Hematopoietic multipotent progenitor cell treated with erythropoietin and hydrocortisone succinate and interleukin-3 and kit ligand, for 6 days (in vitro differentiated cells): ENCODE measurements at places on chromosomes 1 and 21.
A peak's percentile ranks its signal among the peaks of the same experiment; 100 is the strongest.

DNA sequence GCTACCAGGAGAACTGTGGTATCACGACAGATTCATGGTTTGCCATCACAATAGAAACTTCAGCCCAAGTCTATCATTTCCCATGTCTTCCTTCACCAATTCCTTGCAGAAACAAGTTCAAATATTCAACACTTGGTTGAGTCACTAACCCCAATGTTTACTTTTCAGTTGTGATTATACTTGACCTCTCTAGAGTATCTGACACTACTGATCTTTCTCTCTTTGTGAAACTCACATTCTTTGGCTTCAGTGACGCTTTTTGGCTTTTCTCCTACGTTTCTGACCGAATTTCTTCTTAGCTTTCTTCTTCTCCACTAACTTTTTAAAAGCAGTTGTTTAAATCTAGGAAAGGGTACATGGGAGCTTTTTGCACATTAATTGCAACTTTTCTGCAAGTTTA lies 48.8 kb upstream of the HMGB4 start:
- no peak for DNase-seq

- DNase-seq = peak; percentile 16
Measured at GRCh38 chr1:246647113-246647512, 77.1 kb upstream of the SCCPDH start.

- peak; percentile 28 for DNase-seq
Measured at GRCh38 chr21:38721958-38722357, 83.8 kb upstream of the ETS2 start.

- DNase-seq = peak; percentile 82
Measured at GRCh38 chr1:89673251-89673650, 40.3 kb downstream of the LRRC8C start.

GRCh38 chr1:76861149-76861548 lies 6.1 kb upstream of the ST6GALNAC5 start:
- no peak for DNase-seq

DNA sequence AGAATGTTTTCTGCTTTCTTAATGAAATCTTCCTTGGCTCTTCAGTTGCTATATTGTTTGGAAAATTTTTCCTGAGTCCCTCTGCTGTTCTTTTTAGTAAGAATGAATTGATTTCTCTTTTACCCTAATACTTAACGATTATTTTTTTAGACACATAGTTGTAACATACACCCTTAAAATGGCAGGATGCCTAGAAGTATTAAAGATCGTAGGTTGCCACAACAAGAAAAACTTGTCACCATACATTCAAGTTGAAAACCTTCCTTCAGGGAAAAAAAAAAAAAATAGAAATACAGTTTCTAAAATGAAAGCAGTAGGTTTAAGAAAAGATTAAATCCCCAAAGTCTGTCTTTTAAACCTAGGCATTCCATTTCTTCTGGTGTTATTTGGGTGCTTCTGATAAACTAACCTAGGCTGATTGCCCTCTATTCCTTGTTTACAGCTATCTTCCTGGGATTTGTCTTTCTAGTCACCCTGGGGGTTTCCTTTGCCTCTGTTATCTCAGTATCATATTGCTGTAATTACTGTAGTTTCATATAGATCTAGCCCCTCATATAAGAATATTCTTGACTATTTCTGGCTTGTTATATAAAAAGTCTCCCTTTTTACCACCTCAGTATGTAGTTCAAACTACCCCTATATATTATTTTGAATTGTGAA lies 16.8 kb downstream of the SUCO start:
- DNase-seq = no peak

GRCh38 chr1:95246511-95246910 lies 12.5 kb downstream of the RWDD3 start:
- DNase-seq = no peak

DNA sequence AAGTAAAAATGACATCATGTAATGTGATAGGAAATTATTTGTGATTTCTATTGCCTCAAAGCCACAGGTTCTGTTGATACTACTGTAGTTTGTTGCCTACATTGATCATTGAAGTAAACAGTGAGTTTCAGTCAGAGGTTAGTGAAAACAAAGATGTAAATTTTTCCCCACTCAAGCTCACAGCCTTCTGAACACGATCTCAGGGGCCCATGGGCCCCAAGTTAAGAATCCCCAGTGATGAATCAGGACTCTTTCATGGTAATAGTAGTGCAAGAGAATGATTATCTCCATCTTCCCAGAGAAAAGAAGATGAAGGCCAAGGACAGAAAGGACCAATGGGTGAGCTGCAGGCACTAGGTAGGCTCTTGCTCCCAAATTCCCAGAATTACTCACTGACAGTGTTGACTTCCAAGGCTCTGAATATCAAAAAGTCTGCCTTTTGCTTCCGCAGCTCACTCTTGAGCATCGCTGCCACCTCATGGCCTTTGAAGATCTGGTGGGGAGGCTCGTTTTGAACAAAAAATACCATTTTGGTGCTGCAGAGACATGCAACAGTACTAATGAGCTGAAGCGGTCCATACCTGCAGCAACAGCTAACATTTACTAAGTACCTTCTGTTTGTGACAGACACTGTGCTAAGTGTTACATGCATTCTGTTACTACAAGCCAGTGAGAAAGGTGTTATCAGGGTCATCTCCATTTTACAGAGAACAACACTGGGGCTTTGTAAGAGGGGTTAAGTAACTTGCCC lies 113.3 kb downstream of the KIAA0319L start:
- DNase-seq = no peak

DNA sequence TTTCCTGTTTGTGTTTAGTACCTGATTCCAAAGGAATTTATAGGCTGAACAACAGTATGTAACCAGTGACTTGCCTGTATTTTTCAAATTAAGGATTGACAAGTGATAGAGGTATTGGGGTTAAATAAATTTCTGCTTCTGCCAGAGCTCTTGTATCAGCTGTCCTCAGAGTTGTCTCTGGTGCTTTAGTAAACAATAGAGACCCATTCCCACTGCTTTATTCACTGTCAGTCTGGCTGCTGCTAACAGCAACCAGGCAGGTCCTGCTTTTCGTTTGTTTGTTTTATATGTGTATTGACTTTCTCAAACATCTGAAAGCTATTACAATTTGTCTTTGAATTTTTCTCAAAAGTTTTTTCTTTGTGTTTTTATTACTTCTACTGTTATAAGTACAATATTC lies 76.1 kb downstream of the OLFM3 start:
- no peak for DNase-seq

DNA sequence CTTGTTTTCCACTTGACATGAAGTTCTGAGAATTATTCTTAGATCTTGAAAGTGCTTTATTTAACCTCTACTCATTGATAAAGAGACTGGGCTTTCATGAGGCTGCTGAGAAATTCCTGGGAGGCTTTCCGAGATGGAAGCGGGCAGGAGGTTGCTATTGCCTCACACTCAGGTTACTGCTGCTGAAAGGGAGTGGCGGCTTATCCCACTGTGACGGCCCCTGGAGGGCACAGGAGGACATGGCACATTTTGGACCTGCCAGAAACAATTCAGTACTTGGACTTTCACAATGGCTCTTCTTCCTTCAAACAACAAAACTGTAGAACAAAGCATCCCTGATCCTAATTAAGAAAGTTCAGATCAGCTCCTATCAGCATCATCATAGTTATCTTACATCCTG lies 16.2 kb upstream of the MARK1 start:
- no peak for DNase-seq

GRCh38 chr1:219555806-219556205 lies 57.1 kb downstream of the ZC3H11B start:
- no peak for DNase-seq

GRCh38 chr1:183569141-183569540 lies 21.1 kb downstream of the NCF2 start:
- DNase-seq = no peak

GRCh38 chr1:91018006-91018405 lies 3.8 kb downstream of the ZNF644 start:
- DNase-seq = peak; percentile 65

- DNase-seq = no peak
Measured at GRCh38 chr1:223819730-223820514, 25.8 kb downstream of the TP53BP2 start.

DNA sequence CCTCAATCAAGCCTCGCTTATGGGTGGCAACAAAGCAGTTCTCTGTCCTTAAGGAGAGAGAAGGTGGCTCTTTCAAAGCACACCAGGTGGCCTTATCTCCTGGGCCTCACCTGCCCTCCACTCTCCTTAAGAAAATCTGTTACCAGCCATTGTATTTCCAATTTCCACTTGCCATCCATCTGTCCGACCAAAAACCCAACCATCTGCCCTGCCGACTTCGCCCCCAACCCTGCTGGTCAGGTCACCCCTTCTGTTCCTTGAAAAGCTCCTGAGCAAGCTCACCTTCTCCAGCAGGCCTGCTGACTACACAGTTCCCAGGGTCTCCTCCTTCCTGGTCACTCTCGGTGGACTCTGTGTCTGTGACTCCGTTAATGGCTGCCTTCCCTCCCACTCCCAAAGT lies 619 bp upstream of the IGFN1 start:
- no peak for DNase-seq

GRCh38 chr1:33624991-33625870 lies 152.8 kb downstream of the ZSCAN20 start:
- no peak for DNase-seq

- DNase-seq = peak; percentile 85
Measured at GRCh38 chr21:41121785-41122415, 46.1 kb upstream of the BACE2 start.

- DNase-seq = no peak
Measured at GRCh38 chr1:87632232-87632631, 303.6 kb downstream of the LMO4 start.

- no peak for DNase-seq
Measured at GRCh38 chr1:54016343-54017282, 1.4 kb downstream of the LDLRAD1 start.

DNA sequence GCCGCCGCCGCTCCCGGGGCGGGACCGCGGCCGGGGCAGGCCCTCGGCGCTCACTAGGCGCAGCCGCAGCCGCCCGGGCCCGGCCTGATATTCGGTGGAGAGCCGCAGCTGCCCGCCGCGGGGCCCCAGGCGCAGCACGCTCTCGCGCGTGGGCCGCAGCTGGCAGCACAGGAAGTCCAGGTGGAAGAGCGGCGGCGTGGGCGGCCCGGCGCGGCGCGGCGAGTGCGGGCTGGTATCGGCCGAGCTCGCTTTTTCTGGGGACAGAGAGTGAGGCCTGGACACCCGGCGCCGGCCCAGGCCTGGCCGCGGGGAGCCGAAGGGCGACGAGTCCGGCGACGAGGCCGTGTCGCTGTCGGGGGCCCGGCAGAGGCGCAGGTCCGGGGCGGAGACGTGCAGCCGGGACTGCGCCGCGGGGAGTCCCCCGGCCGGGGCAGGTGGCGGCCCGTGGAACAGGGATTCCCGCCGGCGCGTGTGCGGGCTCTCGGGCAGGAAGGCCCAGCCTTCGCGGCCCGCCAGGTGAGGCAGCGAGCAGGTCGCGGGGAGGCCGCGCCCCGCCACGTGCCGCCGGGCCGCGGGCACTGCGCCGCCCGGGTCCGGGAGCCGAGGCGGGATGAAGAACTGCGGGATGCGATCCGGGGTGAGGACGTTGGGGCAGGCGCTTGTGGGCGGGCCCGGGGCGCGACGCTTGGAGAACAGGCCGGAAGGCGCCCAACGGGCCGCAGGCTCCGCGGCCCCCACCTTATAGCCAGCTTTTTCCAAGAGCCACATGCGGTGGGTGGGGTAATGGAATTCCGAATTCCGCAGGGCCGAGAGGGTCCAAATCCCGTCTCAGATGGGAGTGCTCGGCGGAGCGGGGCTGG lies 1.2 kb downstream of the C2CD4D start:
- peak; percentile 27 for DNase-seq

DNA sequence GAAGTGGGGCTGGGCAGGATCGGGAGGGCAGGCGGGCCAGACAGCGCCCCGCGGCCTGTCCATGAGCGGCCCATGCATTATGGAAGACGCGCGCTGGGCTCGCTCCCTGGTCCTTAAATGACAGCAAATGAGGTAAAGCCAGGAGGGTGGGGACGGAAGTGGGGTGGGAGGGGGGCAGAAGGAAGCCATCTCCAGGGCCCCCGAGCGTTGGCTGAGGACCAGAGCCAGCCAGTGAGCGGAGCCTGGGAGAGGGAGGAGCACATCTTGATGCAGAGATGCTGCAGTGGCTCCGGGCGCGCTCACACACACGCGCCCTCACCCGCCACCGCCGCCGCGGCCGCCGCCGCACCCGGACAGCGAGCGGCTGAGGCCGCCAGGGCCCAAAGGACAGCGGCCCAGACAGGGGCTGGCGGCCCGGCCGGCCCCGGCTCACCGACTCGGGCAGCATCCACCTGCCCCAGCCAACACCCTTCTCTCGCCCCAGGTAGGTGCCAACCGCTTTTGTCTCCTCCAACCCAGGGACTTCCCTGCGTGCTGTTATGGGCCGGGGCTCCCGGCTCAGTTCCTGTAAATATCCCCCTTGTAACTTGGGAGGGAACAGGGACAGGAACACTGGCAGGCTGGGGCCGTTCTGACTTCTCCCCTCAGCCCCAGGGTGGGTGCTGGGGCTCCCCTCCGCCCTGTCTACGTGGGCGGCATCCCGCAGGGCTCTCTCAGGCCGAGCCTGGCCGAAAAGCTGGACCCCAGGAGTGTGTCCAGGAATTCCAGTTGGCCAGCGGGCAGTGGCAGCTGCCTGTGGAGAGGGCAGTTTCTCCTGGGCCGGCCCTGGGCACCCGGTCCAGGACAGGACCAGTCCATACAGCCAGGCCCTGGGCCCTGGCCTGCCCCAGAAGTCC lies at the start of gene CNTN2:
Gene CNTN2 (plus strand): TSS at position 302 of the 896 bp plus-strand sequence. CDS start 9,974 bp downstream, outside the sequence.
- DNase-seq = peak; percentile 29

GRCh38 chr1:211822677-211823407 lies 7.7 kb downstream of the LPGAT1 start:
- peak; percentile 50 for DNase-seq

DNA sequence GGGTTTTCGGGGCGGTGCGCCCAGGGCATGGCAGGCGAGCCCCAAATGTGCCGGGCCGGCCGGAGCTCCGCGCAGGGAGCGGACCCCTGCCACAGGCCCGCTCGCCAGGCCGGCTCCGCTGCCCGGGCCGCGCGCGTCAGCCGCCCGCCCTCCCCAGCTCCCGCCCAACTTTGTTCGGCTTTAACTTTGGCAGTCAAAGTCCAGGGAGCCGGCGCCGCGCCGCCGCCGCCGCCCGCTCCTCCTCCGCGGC lies 488 bp downstream of the SLC35D1 start:
- peak; percentile 52 for DNase-seq

- no peak for DNase-seq
Measured at GRCh38 chr1:226609836-226610455, 61.4 kb downstream of the STUM start.

DNA sequence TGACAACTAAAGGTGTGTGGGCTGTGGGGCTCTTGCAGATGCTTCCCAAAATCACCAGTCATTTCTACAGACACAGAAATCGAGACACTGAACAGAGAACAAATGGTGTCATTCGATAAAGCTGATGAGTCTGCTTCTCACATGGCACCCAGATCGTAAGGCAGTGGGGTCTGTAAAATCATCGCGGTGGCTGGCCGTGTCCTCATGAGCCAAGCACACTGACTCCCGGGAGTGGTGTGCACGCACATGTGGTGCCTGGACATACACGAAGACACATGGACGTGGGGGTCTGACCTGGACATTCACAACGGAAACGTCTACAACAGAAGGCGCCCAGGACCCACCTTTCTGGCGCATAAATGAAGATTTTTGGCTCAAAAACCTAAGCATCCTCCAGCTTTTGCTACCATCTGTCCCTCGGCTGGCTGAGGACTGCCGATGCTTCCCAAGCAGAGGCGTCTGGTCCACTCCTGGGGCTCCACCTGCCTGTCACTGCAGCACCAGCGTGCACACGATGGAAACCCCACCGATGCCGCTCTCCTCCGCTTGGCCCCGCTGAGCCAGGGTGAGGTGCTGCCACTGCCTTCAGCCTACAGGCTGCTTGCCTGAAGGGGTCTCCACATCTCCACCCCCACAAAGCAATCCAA lies 6.8 kb downstream of the SMIM1 start:
- peak; percentile 32 for DNase-seq
